BJ (cell line): ENCODE measurements at places on chromosomes 11 and 22.

DNA sequence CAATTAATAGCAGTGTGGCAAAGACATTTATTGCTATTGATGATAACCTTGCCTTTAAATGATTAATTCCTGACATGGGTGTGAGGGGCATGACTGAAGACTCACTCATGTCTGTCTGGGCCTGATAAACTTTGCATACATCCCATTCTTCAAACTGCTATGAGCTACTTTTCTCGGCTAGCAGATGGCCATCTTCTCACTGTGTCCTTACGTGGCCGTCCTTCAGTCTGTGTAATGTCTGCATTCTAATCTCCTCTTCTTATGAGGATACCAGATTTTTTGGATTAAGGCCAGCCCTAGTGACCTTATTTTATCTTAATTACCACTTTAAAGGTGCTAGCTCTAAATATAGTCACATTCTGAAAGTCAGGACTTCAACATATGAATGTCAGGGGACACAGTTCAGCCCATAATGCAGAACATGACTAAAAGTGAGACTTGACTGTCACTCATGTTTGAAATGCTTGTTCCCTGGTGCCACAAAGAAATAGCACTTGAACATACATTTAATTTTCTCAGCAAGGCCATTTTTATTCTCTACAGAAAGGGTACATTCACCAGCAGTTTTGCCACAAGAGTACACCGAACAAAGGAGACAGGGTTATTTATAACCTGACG lies 32.3 kb downstream of the OR10A6 start:
- DNase-seq, result no peak

- DNase-seq, result no peak
These were observed 148.1 kb downstream of the SPON1 start for GRCh38 chr11:14110629-14111028.

DNA sequence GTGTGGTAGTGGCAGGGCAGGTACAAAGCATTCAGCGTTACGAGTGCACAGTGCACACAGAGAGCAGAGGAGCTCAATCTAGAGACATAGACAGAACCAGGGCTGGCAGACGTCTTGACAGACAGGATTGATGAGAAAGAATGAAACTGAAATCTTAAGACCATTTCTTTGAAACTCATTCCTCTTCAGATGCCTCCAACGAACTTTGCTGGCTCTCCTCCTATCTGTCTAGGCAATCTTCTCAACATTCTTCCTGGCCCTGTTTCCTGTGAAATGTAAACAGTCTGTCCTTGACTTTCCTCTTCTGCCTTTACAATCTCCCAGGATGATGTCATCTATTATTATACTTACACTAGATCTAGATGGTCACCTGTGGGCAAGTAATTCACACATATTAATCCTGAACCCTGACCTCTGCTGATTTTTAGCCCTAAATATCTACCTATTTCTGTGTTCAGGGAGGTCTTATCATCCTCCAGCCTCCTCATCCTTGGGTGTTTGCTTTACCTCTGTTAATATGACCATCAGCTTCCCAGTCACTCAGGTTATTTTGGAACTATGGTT lies 119.5 kb downstream of the ENTHD1 start:
- DNase-seq, result no peak

- DNase-seq, result no peak
These were observed 55.7 kb downstream of the PTPRJ start for GRCh38 chr11:48036011-48036410.

DNA sequence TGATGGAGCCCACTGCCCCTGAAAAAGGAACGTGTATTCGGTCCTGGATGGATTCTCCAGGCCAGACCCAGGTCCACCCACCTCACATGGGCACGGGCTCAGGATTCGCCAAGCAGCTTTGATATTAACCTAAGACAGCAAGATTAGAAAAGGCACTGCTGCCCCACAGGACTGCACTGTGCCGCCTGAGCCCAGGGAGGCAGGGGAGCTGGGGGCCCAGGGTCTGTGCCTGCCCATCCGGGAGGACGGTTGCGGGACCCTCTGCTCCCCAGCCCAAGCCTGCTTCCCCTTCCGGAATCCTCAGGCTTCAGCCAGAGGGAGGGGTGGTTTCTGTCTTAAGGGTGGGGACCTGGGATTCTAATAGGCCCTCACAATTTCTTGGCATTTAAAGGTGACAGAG lies 13.5 kb upstream of the VSIG10L2 start:
- DNase-seq, result no peak

DNA sequence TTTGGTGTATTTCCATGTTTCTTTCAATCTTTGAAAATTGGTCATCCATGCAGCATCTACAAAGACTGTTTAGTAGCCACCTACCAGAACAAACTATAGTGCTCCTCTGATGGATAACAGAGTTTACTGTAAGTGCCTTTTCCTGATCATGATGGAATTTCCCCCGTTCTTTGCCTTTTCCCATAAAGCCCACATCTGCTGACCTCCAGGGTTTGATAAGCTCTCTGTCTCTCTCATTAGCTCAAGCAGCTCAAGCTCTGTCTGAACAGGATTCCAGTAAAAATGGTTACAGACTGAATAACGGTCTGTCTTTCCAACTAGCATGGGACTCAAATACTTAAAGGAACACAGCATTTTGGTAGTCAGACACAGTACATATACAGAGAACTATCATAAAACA lies 308.4 kb upstream of the SORL1-AS1 start:
- no peak for DNase-seq
